KBM-7 (cell line): ENCODE measurements at places on chromosomes 2 and 18.

GRCh38 chr18:48887294-48887904 is 63.4 kb downstream of the SMAD7 start:
- no peak for DNase-seq

GRCh38 chr2:205747829-205748386 is 65.6 kb downstream of the NRP2 start:
- no peak for DNase-seq

DNA sequence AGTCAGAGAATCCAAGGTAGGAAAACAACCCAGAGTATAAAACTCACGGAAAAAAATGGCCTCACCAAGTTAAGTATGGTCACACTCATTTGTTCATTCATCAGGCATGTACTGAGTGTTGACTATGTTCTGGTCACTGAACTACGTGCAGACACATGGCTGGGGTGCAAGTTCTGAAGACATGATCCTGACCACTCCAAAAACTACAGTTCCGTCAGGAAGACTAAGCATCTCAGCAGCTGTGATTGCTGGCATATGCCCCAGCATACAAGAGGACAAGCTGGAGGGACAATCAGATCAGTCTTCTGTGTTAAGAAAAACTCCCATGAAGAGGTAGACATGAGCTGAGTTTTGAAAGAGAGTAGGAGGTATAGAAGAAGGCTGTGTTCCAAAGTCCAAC is 72.8 kb downstream of the TCF4 start:
- no peak for DNase-seq

GRCh38 chr2:108974674-108975073 is 14.3 kb downstream of the EDAR start:
- no peak for DNase-seq

- no peak for DNase-seq
Observed at GRCh38 chr2:58194458-58194857, 46.7 kb downstream of the FANCL start.

DNA sequence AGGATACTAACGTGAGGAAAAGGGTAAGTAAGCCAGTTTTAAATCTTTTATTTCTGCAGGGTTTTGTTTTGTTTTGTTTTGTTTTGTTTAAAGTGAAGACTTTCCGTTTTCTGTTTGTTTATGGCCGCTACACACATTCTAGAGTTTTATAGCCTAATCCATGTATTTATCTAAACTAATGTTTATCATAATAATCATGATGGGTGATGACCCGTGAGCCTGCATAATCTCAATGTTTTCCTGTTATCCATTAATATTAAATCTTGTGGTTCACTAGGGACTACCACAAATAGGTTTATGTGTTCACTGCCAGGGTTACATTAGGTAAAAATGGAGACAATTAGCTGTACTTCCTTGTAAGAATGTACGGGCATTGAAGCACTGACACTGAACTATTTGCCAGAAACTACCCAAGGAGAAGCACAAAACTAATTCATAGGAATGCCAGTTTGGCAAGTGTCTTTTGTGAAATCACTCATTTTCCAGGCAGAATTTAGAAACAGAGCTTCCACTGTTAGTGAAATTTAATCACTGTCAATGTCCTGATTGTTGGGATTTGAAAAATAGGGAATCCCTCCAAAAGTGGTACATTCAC is 574.8 kb downstream of the LRP1B start:
- no peak for DNase-seq
